GM12891 (cell line): ENCODE measurements at places on chromosomes 12 and 14.

- DNase-seq: no peak
Measured at GRCh38 chr12:59833408-59833807, 237.6 kb downstream of the SLC16A7 start.

GRCh38 chr12:98401427-98401826, 114.0 kb upstream of the TMPO start:
- no peak for DNase-seq

DNA sequence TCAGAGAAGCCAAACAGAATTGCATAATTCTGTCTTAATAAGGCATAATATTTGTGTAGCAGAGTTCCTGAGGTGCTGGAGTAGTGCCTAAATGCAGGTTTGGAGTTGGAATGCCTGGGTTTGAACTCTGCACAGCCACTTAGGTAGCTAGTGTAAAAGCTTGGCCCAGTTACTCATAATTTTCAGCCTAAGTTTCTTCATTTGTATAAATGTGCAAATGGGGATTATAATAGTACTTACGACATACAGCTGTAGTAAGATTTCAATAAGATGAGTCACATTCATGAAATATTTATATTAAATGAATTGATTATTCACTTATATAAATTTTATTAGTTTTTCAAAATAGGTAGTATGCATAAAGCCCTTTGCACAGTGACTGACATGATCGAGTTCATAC, 175.8 kb downstream of the DERA start:
- DNase-seq: no peak

DNA sequence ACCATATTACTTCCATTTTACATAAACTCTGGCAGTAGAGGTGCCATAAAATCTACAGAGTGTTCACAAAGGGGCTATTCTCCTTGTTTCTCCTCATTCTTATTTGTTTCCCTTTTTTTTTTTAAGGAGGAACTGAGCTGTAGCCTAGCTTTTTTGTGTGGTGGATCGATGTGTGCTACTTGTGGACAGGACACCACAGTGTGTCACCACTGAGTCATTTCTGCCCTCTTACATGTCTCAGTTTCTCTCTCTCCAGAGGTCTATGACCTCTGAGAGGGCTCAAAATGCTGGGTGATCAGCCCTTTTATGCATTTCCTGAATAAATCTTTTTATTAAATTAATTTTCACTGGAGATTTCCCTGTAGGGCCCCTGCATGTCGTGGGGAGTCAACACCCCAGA, 370.2 kb downstream of the ADGRD1 start:
- no peak for DNase-seq

GRCh38 chr14:98489115-98489514, 782.9 kb downstream of the BCL11B start:
- DNase-seq: no peak

GRCh38 chr12:6154730-6155459, 30.4 kb upstream of the VWF start:
- no peak for DNase-seq

- no peak for DNase-seq
Measured at GRCh38 chr14:59394268-59394667, 70.9 kb downstream of the GPR135 start.

- DNase-seq: no peak
Measured at GRCh38 chr14:102629011-102629444, 36.6 kb downstream of the RCOR1 start.

DNA sequence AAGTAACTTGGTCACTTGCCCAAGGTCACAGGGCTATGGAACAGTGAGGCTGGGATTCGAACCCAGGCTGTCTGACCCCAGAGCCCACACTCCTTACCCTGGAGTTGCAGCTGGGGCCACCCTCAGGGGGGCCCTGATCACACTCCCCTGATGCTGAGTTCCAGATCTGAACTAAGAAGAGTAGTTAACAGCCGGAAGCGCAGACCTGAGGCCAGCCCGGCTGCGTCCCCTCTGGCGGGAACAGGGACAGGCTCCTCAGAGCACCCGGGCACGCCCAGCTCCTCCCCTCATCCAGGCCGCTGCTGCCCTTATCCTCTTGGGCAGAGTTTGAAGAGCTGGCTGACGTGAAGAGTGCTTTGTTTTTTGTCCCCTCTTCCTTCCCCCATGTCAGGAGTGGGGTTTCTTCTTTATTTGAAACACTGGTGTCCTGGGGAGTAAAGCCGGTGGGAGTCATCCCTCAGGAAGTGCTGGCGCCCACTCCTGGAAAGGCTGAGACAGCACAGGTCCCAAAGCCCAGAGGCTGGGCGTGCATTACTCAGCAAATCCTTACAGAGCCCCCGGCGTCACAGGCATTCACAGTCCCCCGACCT, 8.7 kb downstream of the PHB2 start:
- no peak for DNase-seq
